ENCODE measurements at places on chromosomes 16 and 17.

GRCh38 chr16:58652741-58653140 lies 23.1 kb upstream of the CNOT1 start:
- DNase-seq = no peak

DNA sequence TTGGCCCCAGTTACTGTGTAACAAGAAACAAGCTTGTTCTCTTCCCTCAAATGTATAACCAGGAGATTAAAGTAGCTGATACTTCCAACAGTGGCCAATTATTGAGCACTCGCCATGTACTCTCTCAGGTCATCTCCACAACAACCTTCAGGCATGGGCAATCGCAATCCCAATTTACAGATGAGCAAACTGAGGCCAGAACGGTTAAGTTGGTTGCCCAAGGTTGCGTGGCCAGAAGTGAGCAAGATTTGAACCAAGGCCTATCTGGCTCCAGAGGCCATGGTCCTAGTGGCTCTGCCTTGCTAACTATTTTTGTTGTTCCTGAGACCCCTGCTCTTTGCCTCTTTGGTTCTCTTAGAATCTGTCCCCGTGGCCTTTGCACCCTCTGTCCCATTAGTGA lies 33.6 kb downstream of the IRX5 start:
- DNase-seq = no peak

DNA sequence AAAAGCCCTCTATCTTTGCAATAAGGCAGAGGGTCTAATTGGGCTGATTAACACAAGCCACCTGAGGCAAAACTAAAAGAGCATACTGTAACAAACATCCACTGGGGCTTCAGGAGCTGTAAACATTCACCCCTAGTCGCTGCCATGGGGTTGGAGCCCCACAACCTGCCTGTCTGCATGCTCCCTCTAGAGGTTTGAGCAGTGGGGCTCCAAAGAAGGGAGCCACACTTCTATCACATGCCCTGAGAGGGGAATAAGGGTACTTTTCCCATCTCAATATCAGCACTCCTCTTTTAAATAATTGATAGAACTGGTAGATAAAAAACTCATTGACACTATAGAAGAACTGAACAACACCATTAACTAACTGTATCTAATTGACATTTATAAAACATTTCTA lies 130.1 kb upstream of the COX10 start:
- no peak for DNase-seq

- DNase-seq = no peak
Observed at GRCh38 chr16:19708296-19709205, 9.5 kb downstream of the KNOP1 start.

GRCh38 chr16:17222871-17223401 lies 247.8 kb downstream of the XYLT1 start:
- no peak for DNase-seq

- DNase-seq = no peak
Observed at GRCh38 chr17:38425744-38426143, 2.5 kb upstream of the ARHGAP23 start.

DNA sequence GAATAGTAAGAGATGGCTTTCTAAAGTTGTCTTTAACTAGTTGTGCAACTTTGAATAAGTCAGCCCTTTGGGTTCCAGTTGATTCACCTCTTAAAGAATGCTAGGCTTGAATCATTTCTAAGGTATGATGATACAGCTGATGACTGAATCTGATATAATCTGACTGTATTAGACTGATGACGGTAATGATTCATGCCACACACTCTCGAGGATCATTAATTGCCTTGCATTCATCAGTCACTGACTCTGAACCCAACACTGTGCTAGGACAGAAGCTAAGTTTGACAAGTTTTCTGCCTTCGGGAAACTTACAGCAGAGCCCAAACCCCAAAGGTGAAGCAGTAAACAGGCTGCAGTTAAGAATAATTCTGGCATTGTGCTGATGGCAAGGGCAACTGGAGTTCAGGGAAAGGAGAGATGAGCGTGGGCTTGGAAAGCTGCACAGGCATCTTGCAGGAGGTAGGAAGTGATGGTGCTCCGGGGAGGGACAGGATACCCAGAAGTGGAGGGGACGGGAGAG lies 25.8 kb downstream of the ASIC2 start:
- no peak for DNase-seq

- DNase-seq = no peak
Observed at GRCh38 chr16:59397638-59398037, 663.5 kb upstream of the GOT2 start.

- DNase-seq = no peak
Observed at GRCh38 chr16:58658796-58659211, 25.8 kb downstream of the SLC38A7 start.
